ENCODE measurements at places on chromosomes 1 and 21. TPM values are rescaled to one million over a fixed set of nuclear protein-coding genes. Genes with fewer than 3 reads are reported as not detected.

DNA sequence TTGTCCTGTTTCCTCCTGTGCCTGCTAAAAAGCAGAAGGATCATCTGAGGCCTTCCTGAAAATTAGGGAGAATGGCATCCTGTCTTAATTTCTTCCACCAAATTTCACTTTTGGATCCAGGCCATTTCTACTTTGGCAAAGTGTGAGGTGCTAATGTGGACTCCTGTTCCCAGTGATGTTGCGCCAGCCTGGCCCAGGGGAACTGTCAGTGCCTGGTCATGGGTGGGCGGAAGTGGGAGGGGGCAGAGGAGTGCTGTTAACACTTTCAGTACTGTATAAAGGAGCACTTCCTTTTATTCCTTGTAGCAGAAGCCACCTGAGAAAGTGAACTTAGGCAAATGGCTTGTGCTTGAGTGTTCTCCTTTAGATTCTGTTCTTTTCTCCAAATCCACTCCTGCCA is 19.9 kb downstream of the ELAPOR1 start:
- no peak for DNase-seq

DNA sequence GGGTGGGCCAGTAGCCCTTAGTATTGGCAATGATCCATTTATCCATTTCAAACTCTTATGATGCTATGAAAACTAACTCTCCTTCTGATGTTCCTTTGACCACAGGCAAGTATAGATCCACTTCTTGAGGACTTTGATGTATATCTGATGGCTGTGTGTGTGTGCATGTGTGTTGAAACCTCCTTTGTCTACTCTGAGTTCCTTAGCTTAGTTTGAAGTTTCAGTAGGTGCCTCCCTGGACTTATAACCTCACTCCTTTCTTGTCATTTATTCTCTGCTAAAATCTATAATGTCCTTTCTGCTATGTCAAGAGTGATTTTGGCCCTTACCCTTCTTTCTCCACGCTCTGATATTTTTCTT is 409.3 kb downstream of the PRDM2 start:
- no peak for DNase-seq

- peak; percentile 94 for DNase-seq
Measured at GRCh38 chr21:29181799-29182470, 51.5 kb downstream of the MAP3K7CL start.

GRCh38 chr1:60655679-60656355 is 426.5 kb upstream of the NFIA start:
- DNase-seq: no peak

Gene PPP1R15B
- 34.9 TPM for total RNA-seq

All from renal cortical epithelial cell (primary cell).